GM18507 (cell line): ENCODE measurements at places on chromosomes 5 and 9.

GRCh38 chr5:167230414-167230813 is 1061.0 kb upstream of the WWC1 start:
- DNase-seq: no peak

DNA sequence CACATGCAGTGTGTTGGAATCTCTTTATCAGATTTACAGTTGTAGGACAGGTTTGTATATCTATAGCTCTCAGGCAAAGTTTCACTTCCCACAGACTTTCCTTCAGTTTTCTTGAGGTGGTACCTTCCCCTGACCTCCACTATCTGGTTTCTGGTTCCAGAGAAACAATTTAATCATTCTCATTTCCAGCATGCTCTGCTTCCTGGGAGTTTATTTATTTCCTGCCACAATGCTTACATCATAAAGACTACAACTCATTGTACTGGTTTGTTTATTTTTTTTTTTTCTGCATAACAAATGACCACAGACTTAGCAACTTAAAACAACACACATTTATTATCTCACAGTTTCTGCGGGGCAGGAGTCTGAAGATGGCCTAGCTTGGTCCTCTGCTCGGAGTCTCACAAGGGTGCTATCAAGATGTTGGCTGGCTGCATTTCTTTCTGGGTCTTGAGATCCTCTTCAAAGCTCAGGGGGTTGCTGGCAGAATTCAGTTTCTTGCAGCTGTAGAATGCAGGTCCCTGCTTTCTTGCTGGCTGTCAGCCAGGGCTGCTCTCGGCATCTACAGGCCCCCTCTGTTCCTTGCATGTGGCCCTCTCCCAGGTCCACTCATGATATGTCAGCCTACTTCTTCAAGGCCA is 247.7 kb downstream of the ENC1 start:
- no peak for DNase-seq

GRCh38 chr5:168879929-168880328 is 300.8 kb upstream of the PANK3 start:
- DNase-seq: peak; percentile 42

- DNase-seq: no peak
Measured at GRCh38 chr5:67983251-67984110, 232.1 kb upstream of the PIK3R1 start.

- no peak for DNase-seq
Measured at GRCh38 chr5:38316544-38317224, 58.3 kb downstream of the EGFLAM start.

DNA sequence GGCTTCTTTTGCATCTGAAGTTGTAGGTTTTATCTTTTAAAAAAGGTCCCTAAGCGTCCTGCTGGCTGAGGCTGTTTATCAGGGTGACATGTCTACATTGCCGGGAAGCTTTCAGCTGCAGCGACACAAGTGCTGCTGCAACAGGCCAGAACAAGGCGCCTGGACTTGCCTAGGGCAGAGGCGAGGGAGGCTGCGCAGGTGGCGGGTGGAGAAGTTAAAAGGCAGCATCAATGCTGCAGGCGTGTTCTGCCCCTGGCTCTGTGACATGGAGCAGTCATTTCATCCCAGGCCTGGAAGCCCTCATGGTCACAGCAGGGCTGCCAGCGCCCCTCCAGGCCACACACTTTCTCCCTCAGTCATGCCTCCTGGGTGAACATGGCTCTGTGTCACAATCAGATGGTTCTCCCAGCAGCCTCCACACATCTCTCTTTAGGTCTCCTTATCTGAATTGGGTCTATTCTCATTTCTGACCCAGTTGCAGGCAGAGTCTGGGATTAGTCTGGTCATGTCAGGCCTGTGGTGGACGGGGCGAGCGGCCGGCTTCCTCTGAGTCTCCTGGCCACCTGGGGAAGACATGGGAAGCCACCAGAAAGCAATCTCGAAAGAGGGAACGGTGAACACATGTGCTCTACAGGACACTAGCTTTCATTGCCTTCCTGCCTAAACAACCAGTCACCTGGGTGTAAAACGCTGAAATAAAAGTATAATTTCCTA is 41.3 kb downstream of the IRX2 start:
- DNase-seq: no peak

- DNase-seq: no peak
Measured at GRCh38 chr5:6026766-6027406, 351.5 kb downstream of the MED10 start.

- no peak for DNase-seq
Measured at GRCh38 chr9:25442526-25442925, 235.7 kb downstream of the TUSC1 start.

DNA sequence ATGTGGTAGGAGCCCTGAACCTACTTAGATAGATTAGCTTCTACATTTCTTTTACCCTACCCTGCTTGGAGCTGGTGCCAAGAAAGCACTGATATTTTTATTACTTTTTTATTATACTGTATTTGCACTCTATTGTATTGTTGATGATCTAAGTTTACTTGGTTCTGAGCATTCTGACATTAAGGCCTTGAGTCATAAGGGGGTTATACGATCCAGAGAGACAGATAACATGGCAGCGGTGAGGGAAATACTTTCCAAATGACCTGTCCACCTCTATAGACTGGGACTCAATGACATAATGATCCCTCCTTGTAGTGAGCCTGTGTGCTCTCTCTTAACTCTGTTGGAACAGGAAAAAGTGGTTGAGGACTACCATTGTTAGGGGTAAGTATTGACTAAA is 176.3 kb downstream of the MAN2A1 start:
- DNase-seq: no peak

- DNase-seq: no peak
Measured at GRCh38 chr9:112863746-112864145, 26.9 kb downstream of the SLC46A2 start.

- DNase-seq: no peak
Measured at GRCh38 chr5:67364381-67364970, 167.9 kb upstream of the CD180 start.

- no peak for DNase-seq
Measured at GRCh38 chr9:73412874-73413273, 261.2 kb downstream of the ANXA1 start.

DNA sequence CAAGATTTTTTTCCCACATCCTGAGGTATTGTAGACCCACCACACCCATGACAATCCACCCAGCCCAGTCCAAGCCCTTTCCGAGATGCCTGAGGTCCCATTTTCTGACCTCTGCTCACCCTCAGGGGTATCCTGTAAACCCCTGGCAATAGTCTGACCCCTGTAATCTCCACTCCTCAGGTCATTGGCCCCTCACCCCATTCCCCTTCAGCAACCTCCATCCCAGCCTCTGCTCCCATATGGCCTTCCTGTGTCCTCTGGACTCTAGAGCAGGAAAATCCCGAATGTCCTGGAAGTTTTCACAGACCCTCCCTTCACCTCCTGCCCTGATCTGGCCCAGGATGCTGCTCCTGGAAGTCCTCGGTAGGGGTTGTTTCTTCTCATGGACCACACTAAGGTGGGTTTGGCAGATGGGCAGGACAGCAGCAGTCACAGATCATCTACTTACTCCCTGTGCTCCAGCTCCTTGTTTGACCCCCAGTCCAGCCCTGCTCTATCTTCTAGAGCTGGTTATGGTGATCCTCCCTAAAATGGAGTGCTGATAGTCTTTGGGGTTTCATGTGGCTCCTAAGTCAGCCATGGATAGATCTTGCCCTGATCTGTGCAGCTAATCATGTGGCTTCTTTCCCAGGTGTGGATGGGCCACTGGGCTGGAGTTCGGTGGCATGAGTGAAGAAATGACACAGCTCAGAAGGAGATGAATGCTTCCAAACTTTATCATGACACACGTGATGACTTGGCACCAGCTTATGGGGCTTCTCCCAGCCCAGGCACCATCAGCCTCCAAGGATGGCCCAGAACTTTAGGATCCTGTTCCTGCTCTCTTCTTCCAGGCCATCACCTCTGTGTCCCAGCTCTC is 12.0 kb upstream of the ACSL6 start:
- no peak for DNase-seq

- DNase-seq: no peak
Measured at GRCh38 chr9:114093761-114094505, 5.2 kb downstream of the KIF12 start.

DNA sequence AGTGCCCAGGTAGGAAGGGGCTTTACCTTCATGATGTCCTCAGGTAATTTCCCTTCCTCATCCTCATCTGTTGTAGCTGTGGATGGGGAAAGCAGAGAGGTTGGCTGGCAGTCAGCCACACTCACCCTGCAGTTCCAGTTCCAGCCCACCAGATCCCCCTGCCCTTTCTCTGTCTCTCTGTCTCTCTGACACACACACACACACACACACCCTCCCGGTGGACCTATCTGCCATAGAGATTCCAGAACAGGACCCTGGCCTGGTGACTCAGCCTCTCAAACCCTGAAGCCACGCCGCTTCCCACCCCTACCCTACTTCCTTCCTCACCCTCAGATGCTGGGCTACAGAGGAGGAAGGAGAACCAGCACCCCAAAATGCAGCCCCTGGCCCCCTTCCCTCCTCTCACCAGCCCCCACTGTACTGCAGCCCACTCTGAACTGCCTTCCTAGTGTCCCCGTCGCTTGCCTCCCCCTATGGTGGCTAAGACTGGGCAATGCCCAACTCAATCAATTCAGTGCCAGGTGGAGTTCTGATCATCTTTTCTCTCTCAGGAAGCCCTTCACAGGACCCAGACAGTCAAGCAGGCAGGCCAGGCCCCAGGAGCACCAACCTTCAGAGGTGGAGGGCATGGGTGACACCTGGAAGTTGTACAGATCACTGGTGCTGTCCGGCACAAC is 4.8 kb downstream of the IRF1 start:
- DNase-seq: no peak

GRCh38 chr5:112143690-112144089 is 275.4 kb downstream of the EPB41L4A start:
- DNase-seq: no peak
